Suppressor macrophage treated with lipopolysaccharide for 4 hours (primary cell): ENCODE measurements at places on chromosomes 12 and 14.
A peak's percentile ranks its signal among the peaks of the same experiment; 100 is the strongest.

GRCh38 chr14:77140359-77141213 lies 1.0 kb downstream of the ZDHHC22 start:
- no peak for DNase-seq

- DNase-seq, result no peak
These were observed 1381.7 kb upstream of the SEL1L start for GRCh38 chr14:82915381-82915780.

DNA sequence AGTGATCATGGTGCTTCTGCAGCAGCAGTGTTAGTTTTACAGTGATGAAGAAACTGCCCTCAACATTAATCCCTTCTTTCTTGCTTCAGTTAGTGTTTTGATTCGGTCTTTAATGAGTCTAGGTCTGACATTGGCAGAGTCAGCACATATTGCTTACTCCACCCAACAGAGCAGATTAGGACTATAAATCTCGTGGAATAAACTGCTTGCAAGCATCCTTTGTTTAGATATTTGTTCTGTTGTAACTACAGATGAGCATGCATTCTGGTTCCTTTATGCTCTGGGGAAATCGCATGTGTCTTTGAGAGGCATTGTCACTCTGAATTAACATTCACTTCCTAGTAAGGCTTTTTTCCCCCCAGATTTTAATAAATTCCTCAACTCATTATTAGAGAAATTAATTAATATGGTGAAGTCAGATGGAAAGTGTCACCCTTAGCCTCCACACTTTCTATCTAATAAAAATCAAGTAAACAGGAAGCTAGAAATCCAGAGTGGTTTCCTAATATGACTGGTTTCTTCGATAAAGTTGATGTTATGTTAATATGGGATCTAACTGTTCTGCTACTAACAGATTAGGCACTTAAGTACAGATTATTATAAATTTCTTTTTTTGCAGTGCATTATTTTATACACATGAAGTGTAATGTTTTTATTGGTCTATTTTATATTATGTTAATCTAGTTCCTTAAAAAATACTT lies 86.2 kb upstream of the SSTR1 start:
- no peak for DNase-seq

DNA sequence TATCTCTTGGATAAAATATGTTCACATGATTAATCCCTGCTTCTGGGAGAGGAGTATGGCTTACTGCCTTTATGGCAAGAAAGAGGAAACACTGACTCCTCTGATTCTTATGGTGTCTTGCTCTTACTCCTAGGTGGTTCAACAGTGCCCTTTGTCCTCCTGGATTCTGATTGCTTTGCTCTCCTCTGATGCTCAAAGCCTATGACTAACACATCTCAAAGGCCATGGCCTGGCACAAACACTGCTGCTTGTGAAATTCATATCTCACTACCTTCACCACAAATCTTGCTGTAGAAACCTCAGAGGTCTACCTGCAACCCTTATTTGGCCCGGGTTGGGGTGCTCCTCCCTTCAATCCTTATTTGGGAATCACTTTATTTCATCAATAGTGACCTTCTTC lies 217.2 kb downstream of the C12orf50 start:
- no peak for DNase-seq

GRCh38 chr12:92432724-92433441 lies 269.9 kb upstream of the PLEKHG7 start:
- DNase-seq, result peak; percentile 83

DNA sequence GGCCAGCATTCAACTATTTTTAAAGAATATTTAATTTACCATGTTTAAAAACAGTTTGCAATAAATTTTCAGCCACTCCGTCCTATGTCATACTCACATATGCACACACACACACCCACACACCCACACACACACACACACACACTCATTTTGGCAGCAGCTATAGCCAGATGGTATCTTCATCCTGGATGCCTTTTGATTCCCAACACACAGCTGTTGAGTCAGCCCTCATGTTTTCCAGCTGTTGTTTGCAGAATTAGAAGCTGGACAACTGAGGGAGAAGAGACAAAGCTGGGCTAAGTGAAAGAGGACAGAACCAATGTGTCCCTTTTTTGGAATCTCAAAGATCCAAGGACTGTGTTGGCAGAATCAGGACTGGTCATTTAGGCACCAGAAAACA lies 80.0 kb upstream of the EGLN3 start:
- no peak for DNase-seq

DNA sequence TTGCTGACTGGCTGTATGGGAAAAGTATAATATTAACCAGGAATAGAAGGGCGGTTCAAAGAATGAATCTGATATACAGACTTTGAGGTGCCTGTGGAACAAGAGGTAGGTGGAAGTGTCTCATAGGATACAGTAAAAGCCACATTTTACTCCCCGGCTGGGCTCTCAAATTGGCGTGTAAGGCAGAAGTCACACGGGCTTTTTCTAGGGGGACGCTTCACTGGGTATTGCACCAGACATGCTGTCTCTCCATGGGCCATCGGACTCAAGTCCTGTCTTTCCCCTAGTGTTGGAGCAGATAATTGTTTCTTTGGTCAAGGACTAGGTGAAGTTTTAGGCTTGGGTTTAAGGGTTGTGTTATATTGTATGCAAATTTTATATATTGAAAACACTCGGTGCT lies 9.1 kb downstream of the TMCC3 start:
- no peak for DNase-seq

DNA sequence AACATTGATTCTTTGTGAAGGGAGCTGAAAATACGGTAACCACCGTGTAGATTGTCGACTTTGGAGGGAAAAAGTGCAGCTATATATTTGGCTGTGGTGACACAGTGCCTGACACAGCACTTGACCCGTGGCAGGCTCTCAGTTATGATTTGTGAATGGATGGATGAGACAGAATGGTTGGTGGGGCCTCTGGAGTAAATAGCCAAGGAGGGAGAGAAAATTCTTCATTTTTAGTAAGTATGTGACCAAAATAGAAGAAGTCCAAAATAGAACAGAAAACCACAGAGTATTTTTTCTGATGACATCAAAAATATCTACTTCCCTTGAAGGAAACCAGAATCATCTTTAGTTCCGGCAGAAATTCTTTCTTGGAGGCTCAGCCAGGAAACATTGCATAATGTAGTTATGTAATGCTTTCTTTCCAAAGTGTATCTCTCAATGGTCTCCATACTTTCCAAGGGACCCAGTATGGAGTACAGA lies 82.0 kb upstream of the WSCD2 start:
- peak; percentile 54 for DNase-seq

GRCh38 chr12:75709503-75709902 lies 198.1 kb upstream of the KRR1 start:
- no peak for DNase-seq

- no peak for DNase-seq
These were observed 153.6 kb downstream of the ATP23 start for GRCh38 chr12:58095002-58095401.

DNA sequence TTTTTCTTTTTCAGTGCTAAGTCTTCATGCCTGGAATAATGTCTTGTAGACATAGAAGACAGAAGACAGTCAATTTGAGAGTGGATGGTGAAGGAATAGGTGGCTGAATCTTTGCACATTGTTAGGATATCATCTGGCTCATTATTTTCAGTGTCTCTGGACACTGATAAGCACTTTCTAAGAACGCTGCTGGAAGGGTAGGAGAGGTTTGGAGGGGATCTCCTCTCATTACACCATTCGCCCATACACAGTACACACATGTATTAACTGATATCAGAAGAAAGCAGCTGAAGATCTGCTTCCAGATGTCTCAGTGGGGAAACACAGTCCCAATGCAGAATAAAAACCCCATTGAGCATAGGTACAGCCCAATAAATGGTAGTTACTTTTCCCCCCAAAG lies 461.1 kb upstream of the DCN start:
- no peak for DNase-seq

- DNase-seq, result peak; percentile 91
These were observed 1.3 kb downstream of the LYSET start for GRCh38 chr14:93186466-93186865.

DNA sequence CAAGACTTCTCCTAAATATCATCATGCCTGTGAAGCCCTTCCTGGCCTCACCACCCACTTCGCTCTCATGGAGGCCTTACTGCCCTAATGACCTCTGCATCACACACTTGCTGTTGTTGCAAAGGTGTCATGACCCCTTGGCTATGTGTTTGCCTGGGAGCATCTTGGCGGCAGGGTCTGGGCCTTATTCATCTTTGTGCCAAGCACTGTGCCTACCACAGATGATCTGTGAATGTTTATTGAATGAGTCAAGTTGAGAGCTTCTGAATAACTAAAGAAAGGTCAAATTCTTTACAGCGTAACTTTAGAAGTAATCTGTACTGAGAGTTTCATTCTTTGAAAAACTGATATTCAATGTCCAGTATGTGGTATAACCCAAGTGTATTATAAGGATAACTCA lies 113.3 kb downstream of the TTC8 start:
- DNase-seq, result no peak

DNA sequence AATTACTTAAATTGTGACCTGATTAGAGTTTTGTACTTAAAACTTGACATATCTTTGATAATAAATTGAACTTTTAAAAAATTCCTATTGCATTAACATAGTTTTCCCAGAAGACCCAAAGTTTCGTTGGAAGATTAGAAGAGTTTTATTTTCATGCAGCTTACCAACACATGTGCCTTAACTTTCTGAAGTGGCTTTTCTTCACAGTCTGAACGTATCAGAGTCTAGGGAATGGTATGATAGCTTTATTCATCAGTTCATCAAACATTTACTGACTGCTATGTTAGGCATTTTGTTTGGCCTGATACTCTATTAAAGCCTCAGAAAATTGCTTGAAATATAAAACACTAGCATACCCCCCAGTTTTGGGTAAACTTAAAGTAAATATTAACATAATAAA lies 65.2 kb downstream of the MARK3 start:
- DNase-seq, result no peak

GRCh38 chr14:67940486-67941455 lies 121.2 kb downstream of the RAD51B start:
- DNase-seq, result peak; percentile 17

GRCh38 chr12:49872781-49873181 lies 29.9 kb upstream of the BCDIN3D start:
- DNase-seq, result no peak

DNA sequence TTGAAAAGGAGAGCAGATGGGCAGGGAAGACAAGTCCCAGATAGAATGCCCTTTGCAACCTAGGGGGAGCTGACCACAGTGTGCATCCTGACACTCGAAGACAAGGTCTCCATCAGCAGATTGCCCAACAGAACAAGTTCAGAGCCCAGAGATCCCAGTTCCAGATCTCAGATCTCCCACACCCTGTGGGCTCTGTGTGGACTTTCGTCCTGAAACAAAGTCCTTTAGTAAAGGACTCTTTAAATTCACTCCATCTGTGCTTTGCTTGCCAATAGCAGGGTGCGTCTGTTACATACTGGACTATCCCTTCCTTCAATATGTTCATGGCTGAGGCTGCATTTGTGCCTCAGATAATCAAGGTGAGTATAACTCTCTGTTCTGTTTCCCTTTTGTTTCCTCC lies 8.7 kb upstream of the C1RL start:
- no peak for DNase-seq

- no peak for DNase-seq
These were observed 236.6 kb downstream of the ZFP36L1 start for GRCh38 chr14:68556253-68556652.

GRCh38 chr12:82904219-82904790 lies 217.6 kb downstream of the TMTC2 start:
- DNase-seq, result no peak

- DNase-seq, result no peak
These were observed 132.8 kb downstream of the RMST start for GRCh38 chr12:97595426-97595831.
